OCI-M1 (cell line): ENCODE measurements at places on chromosomes 16 and 17.

- DNase-seq, result no peak
Observed at GRCh38 chr17:7131423-7131791, 16.8 kb upstream of the ASGR2 start.

- no peak for DNase-seq
Observed at GRCh38 chr17:28610376-28610775, 3.6 kb downstream of the RSKR start.

GRCh38 chr16:67021321-67021720, 7.6 kb upstream of the CBFB start:
- no peak for DNase-seq

- DNase-seq, result no peak
Observed at GRCh38 chr17:41140360-41141131, at the start of gene KRTAP4-6. KRTAP4-6 (minus strand) TSS chr17:41140544; CDS start chr17:41140487, 57 bp downstream.

DNA sequence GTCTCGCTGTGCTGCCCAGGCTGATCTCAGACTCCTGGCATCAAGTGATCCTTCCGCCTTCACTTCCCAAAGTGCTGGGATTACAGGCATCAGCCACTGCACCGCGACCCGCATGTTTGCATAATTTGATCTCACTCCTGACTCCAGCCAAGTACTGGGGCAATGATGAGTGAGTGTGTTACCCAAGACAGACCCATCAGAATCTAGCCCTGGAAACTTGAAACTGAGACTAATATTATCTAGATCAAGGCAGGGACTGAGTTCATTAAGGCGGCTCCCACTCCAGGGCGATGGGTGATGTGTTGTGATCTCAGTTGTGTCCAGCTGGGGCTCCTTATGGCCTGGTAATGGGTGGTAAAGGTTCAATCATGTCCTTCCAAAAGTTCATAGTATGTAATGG, 53.4 kb downstream of the EMP2 start:
- DNase-seq, result no peak

- DNase-seq, result no peak
Observed at GRCh38 chr16:14371778-14372431, 258.2 kb downstream of the PARN start.

DNA sequence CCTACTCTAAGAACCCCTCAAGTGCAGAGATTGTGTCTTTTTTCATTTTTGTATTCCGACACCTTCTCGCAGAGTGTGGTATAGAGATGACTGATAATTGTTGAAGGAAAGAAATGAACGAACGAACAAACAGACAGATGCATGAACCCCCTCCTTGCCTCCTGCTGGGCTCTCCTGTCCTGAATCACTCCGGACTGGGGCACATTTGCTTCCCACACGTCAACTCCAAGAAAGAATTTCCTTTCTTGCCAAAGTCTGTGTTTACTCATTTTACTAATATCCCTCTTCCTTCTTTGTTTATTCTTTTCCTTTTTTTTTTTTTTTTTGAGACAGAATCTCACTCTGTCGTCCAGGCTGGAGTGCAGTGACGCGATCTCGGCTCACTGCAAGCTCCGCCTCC, 37.5 kb upstream of the BHLHA9 start:
- no peak for DNase-seq

- DNase-seq, result no peak
Observed at GRCh38 chr17:37417852-37418251, 11.2 kb downstream of the TADA2A start.

GRCh38 chr17:2174468-2175293, 119.8 kb downstream of the HIC1 start:
- no peak for DNase-seq

DNA sequence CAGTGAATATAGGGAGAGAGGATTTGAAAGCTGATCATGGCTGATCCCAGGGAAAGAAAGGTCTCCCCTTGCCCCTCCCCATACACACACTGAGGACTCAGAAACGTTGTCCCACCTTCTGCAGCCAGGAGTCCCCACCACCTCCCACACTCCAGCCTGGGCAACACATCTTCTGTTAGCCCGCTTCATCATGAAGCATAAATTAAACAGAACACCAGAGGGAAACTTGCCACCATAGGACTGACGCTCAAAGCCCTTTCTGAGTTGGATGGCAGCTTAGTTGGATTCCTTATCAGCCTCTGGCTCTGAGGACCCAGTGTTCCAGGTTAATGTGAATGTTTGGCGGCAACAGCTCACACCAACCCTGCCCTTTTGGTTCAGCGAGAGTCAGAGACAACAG, 33.9 kb downstream of the ARHGAP27 start:
- no peak for DNase-seq
